ENCODE measurements at places on chromosomes 7 and 10.

DNA sequence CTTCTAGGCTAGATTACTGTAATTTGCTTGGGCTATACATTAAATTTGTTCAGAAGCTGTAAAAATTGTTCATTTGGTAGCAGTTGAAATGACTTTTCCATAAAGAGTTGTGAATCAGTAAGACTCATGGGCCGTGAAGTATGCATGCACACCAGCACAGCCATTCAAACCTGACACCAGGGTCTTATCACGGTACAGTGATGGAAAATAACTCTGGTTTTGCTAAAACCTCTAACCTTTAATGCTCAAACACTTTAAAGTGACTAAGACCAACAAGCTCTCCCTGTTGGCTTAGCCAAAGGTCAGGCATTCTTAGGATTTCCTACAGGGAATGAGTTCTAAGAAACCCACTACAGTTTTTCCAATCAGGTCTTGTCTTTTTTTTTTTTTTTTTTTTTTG, 11.5 kb downstream of the ARL3 start:
- no peaks in the 10 kb centered on the region for H3K27me3 ChIP-seq
- DNase-seq: no peak
- peaks cover 22% of the 10 kb centered on the region for H3K4me1 ChIP-seq
- no peak overlapping the region for H3K27ac ChIP-seq
- H3K36me3 ChIP-seq: peaks cover 2% of the 10 kb centered on the region
- no peak overlapping the region for H3K4me3 ChIP-seq

DNA sequence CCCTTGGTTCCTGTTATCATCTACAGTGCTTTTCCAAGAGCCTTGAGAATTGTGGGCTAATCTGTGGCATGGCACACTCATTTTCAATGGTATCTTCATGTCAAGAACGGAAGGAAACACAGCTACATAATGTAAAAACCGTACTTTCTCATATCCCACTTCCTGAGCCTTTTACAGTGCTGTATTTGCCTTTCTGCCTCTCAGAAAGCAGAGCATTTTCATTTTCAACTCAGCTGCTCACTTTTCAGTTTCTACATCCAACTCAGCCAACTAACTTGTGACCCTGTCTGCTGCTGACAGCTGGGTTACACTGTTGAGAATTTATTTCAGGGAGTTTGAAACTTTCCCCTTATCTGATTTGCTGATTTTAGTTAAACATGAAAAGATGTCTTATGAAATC, 875.8 kb upstream of the KCND2 start:
- DNase-seq: no peak
- no peaks in the 10 kb centered on the region for H3K36me3 ChIP-seq
- no peak overlapping the region for H3K27ac ChIP-seq

DNA sequence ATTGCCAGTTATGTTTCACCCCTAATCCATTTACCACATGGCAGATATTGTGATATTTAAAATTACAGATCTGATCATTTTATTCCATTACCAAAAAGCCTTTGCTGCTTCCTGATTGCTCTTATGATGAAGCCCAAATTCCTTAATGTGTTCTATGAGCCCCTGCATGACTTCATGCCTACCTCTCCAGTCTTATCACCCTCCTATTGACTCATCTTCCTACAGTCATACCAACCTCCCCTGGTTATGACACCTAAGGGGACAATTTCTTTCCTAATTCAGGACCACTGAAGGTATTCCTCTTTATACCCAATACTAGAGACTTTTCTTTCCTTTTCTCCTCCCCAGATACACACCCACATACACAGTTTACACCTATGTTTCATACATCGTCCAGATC, 36.0 kb downstream of the TES start:
- no peak overlapping the region for H3K4me3 ChIP-seq
- no peak for DNase-seq
- peak overlapping the region; percentile 46 for H3K27ac ChIP-seq
- H3K36me3 ChIP-seq: peaks cover 17% of the 10 kb centered on the region
- H3K27me3 ChIP-seq: no peaks in the 10 kb centered on the region

DNA sequence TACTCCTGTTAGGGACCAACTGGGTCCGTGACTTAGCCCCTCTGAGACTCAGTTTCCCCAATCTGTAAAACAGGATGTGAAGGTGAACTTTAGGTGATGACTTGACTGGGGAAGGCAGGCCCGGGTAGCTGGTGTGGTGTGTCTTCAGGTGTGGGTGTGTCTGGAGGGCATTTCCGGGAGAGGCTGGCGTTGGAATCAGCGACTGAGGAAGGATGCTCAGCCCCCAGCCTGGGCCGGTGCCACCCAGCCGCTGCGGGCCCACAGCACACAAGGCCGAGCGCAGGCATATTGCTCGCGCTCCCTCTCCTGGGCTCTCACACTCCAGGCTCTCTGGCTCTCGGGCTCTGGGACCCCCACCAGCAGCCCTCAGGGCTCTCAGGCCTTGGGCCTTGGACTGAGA, 31.7 kb upstream of the CNPY1 start:
- H3K36me3 ChIP-seq: peaks cover 1% of the 10 kb centered on the region
- H3K4me1 ChIP-seq: peaks cover 3% of the 10 kb centered on the region
- H3K27ac ChIP-seq: no peak overlapping the region
- no peak for DNase-seq
- H3K27me3 ChIP-seq: peaks cover 40% of the 10 kb centered on the region

DNA sequence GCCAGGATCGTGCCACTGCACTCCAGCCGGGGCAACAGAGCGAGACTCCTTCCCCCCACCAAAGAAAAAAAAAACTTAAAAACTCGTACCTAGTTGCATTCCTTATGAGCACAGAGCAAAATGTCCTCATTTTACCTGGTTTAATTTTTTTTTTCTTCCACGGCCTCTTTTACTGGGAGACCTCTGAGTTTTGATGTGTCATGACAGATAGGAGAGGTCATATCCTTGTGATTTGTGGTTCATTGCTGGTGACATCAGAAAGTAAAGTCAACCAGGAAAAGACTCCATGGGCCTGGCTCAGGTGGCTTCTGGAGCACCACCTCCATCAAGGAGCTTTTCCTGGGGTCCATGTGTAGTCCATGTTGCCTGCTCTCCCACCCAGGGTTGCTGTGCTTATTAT, 26.3 kb downstream of the GTF2I start:
- H3K36me3 ChIP-seq: no peaks in the 10 kb centered on the region
- H3K4me1 ChIP-seq: peaks cover 29% of the 10 kb centered on the region
- H3K27ac ChIP-seq: peak overlapping the region; percentile 81
- H3K27me3 ChIP-seq: no peaks in the 10 kb centered on the region
- H3K4me3 ChIP-seq: no peak overlapping the region
- DNase-seq: no peak

- H3K4me1 ChIP-seq: peaks cover 6% of the 10 kb centered on the region
- H3K36me3 ChIP-seq: peaks cover 5% of the 10 kb centered on the region
- H3K27me3 ChIP-seq: no peaks in the 10 kb centered on the region
These were observed 115.5 kb downstream of the ANKRD61 start for GRCh38 chr7:6146666-6147065.

GRCh38 chr7:88132725-88133124, 87.1 kb downstream of the SRI start:
- H3K36me3 ChIP-seq: no peaks in the 10 kb centered on the region
- no peak overlapping the region for H3K4me3 ChIP-seq
- no peak overlapping the region for H3K27ac ChIP-seq
- DNase-seq: no peak
- no peaks in the 10 kb centered on the region for H3K27me3 ChIP-seq

- H3K27me3 ChIP-seq: peaks cover 8% of the 10 kb centered on the region
- peak overlapping the region; percentile 96 for H3K27ac ChIP-seq
- H3K4me3 ChIP-seq: peak overlapping the region; percentile 96
- peaks cover 2% of the 10 kb centered on the region for H3K36me3 ChIP-seq
These were observed 1.2 kb upstream of the NAMPT start for GRCh38 chr7:106285855-106286492.

DNA sequence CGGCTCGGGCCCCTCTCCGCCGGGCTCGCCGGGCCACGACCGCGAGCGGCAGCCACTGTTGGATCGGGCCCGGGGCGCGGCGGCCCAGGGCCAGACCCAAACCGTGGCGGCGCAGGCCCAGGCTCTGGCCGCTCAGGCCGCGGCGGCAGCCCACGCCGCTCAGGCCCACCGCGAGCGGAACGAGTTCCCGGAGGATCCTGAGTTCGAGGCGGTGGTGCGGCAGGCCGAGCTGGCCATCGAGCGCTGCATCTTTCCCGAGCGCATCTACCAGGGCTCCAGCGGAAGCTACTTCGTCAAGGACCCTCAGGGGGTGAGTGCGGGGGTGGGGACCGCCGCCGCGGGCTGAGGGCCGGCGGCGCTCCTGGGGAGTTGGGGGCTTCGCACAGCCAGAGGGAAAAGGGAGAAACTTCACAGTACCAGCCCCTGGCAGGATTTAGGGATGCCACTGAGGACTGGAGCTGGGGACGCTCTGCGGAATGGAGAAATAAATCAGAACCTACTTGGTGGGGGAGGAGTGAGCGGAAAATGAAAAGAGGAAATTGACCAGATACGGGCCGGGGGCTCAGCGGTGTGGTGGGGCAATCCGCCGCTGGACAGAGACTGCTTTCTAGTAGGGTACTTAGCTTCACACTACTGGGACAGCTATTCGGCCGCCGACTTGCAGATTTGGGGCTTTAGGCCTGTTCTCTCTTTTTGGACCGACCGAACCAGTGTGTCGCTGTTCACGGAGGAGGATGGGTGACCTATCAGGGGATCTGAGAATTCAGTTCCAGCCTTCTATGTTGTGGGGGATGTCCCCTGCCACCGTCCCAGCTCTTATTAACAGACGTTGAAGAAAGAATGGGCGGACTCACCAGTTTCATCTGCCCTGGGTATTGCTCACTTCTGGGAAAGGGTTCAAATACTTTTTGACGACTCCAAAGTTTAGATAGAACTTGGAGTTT, 669 bp downstream of the PI4K2A start:
- no peaks in the 10 kb centered on the region for H3K27me3 ChIP-seq
- H3K36me3 ChIP-seq: no peaks in the 10 kb centered on the region
- DNase-seq: no peak
- peaks cover 20% of the 10 kb centered on the region for H3K4me1 ChIP-seq
- peak overlapping the region; percentile 97 for H3K4me3 ChIP-seq

GRCh38 chr7:117784315-117784714, 88.9 kb downstream of the CTTNBP2 start:
- H3K27ac ChIP-seq: no peak overlapping the region
- no peaks in the 10 kb centered on the region for H3K4me1 ChIP-seq
- peaks cover 9% of the 10 kb centered on the region for H3K27me3 ChIP-seq
- DNase-seq: no peak
- H3K36me3 ChIP-seq: no peaks in the 10 kb centered on the region

DNA sequence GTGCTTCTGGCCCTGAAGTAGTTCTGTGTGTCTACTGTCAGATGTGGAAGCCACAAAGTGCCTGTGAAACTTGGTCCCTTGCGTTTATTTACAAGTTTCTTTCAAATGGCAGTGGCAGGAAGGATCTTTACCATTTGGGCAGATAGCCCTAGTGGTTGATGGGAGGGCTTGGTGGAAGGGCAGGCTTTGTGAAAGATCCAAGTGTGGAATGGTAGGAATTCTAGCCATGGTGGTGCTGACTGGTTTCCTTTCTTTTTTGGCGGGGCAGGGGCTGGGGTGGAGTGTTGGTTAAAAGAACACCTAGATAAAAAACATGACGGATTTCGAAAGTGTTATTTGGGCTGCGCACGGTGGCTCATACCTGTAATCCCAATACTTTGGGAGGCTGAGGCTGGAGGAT, 27.0 kb downstream of the AUTS2 start:
- no peak for DNase-seq
- H3K36me3 ChIP-seq: no peaks in the 10 kb centered on the region
- H3K4me3 ChIP-seq: no peak overlapping the region
- peaks cover under 1% of the 10 kb centered on the region for H3K4me1 ChIP-seq

GRCh38 chr7:60706-61105, 131.7 kb upstream of the FAM20C start:
- no peak overlapping the region for H3K27ac ChIP-seq
- no peak for DNase-seq
- no peak overlapping the region for H3K4me3 ChIP-seq
- H3K4me1 ChIP-seq: no peaks in the 10 kb centered on the region
- H3K27me3 ChIP-seq: peaks cover 12% of the 10 kb centered on the region

DNA sequence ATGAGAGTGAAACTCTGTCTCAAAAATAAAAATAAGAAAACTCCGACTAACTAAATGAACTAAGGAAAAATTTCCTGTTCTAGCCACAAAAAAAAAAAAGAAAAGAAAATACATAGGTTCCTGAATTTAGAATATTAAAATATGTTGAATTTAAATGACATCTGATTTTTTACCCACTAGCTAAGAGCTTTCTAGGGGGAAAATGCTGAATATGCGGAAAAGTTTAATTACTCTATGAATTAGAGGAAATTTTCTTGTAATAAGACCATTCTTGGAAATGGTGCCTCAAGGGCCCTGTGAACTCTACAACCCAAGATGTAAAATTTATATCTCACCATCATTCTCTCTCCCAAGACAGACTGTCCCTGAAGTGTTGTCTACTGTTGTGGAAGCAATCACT, 165.0 kb upstream of the CALN1 start:
- peaks cover 5% of the 10 kb centered on the region for H3K36me3 ChIP-seq
- H3K4me1 ChIP-seq: peaks cover 4% of the 10 kb centered on the region
- H3K27me3 ChIP-seq: no peaks in the 10 kb centered on the region

DNA sequence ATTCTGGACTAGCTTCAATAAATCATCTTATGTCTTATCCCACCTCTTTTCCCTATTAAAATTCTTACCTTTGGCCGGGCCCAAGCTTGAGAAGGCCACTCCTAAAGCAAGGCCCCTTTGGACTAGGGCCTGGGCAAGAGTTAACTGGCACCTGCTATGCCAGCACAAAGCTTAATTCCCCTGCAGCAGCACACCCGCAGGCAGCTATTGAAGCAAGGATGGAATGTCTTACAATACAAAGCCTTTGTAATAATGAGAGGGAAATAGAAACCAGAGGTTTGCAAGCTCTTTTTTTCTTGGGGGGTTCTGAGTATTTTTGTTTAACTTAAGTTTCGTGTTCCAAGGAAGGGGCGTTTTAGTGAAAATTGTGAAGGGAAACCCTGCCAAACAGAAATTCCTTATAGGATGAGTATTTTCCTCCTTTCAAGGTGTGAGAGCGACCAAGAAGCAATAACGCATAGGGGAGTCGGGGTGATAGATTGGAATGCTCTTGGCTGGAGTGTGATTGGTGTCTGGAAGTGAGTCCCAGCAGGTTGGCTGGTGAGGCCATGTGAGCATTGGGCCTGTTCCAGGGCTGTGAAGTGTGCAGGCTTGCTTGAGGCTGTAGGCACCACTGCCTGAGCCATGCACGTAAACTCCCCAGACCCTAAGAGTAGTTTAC, 148.5 kb downstream of the KIAA1217 start:
- no peak overlapping the region for H3K4me3 ChIP-seq
- H3K36me3 ChIP-seq: no peaks in the 10 kb centered on the region
- H3K27me3 ChIP-seq: peaks cover 2% of the 10 kb centered on the region
- no peaks in the 10 kb centered on the region for H3K4me1 ChIP-seq
- no peak for DNase-seq
- no peak overlapping the region for H3K27ac ChIP-seq

- H3K27ac ChIP-seq: no peak overlapping the region
- H3K4me1 ChIP-seq: no peaks in the 10 kb centered on the region
- H3K27me3 ChIP-seq: no peaks in the 10 kb centered on the region
These were observed 167.7 kb downstream of the NXPH1 start for GRCh38 chr7:8601121-8601520.

All from T-helper 17 cell (primary cell).